NCI-H2081 (cell line): ENCODE measurements at places on chromosomes 7 and 10.

- DNase-seq = no peak
Observed at GRCh38 chr10:80612261-80612660, 74.6 kb downstream of the SH2D4B start.

DNA sequence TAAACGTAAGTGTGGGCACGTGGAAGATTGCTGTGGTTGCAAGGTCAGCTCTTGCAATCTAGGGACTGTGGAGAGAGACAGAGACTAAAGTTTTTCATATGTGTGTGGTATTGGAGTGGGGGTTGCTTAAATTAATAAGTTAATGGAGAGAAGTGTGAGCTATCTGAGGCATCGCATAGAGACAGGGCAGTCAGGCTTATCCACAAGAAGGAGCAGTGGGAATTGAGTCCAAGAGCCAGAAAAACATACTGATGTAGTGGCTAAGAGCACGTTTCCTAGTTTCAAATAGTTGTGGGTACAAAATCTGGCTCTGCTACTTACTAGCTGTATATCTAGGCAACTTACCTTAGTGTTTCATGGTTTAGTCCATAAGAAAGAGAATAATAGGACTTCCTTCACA, 65.8 kb downstream of the SORCS3 start:
- DNase-seq = no peak

GRCh38 chr7:2403718-2404648, 572 bp downstream of the CHST12 start:
- DNase-seq = no peak

DNA sequence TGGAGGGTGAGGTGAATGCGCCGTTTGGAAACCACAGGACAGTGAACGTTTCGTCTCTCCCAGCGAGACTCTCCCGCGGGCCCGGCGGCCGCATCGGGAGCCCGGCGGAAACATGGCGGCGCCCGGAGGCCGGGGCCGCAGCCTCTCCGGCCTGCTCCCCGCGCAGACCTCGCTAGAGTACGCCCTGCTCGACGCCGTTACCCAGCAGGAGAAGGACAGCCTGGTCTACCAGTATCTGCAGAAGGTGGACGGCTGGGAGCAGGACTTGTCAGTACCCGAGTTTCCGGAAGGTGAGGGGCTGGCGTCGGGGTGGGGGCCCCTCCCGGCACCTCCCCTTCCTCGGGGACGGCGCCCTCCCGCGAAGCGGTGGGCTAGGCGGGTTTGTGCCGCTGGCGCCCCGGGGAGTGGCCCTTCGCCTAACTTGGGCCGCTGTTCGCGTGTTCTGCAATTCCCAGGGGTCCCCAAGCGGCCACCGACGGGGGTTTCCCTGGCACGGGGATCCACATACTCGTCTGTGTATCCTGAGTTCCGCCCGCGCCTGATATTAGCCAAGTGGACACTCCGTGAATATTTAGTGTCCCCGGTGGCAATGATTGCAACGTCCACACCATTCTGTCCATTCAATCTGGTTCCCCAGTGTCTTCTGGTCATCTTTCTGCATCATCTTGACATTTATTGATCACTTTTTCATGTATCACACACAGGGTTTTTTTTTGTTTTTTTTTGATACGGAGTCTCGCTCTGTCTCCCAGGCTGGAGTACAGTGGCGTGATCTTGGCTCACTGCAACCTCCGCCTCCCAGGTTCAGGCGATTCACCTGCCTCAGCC, 514 bp downstream of the NHLRC2 start:
- DNase-seq = peak; percentile 67

GRCh38 chr7:34902182-34902581, 135.1 kb downstream of the DPY19L1 start:
- no peak for DNase-seq

DNA sequence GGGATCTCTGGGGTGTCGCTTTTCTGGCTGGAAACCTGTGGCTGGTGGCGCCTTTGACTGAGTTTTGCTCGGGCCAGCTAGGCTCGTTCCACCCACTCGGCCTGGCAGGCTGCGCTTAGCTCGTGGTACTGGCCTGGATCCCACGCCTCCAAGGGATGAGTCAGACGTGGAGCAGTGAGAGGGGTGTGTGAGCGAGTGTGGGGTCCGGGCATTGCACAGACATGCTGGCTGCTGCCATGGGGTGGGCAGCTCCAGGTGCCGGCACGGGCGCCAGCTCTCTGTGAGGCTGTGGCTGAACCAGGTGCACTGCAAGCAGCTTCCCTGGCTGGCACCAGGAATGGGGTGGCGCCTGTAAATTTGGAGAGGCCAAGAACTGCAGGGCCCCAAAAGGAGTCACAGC, 63.1 kb upstream of the CACNA2D1 start:
- peak; percentile 12 for DNase-seq

DNA sequence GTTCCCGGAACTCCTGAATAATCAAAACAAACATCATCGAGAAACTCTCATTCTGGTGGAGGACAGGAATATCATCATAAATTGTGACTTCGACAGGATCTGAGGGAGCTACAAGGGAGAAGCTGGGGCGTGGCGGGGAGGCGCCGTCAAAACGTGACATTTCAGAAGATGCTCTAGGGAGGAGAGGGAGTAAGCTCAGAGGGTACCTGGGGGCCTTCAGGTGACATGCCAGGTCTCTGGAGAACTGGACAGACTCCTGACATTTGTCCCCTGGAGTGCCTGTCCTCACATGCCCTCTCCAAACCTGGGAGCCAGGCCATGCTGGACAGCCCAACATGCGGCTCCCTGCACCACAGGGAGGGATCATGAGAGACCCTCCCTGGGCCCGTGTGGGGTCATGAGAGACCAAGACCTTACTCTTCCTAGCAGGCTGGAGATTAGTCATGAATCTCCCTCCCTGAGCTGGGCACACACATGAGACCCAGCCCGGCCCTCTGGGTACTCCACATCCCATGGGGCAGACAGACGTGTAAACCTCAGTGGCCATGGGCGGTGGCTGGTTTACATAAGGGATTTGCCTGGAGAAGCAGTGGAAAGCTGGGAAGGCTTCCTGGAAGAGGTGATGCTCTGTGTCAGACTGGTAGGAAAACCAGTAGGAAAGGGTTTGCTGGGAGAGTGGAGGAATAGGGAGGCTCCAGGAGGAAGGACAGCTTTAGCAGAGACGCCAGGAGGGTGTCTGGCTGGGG, 81.0 kb downstream of the MYL10 start:
- DNase-seq = no peak

- no peak for DNase-seq
Observed at GRCh38 chr7:155809947-155810769, 2.1 kb downstream of the SHH start.

GRCh38 chr7:17236171-17236570, 62.3 kb upstream of the AHR start:
- no peak for DNase-seq

DNA sequence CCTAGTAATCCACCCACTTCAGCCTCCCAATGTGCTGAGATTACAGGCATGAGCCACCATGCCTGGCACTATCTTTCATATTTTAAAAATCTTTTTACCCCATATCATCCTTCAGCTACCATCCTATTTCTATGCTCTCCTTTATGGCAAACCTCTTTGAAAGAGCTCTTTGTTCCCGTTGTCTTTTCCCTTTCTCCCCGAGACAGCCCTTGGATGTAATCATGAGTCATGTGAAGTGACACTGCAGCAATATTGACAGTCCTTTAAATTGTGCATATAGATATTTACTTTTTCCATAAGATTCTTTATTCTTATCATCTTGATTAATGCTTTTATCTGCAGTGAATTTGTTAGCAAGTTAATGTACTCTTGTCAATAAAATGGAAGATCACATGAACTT, 286.6 kb downstream of the ANKRD7 start:
- DNase-seq = no peak

GRCh38 chr10:75280236-75280635, 44.5 kb upstream of the COMTD1 start:
- DNase-seq = no peak

DNA sequence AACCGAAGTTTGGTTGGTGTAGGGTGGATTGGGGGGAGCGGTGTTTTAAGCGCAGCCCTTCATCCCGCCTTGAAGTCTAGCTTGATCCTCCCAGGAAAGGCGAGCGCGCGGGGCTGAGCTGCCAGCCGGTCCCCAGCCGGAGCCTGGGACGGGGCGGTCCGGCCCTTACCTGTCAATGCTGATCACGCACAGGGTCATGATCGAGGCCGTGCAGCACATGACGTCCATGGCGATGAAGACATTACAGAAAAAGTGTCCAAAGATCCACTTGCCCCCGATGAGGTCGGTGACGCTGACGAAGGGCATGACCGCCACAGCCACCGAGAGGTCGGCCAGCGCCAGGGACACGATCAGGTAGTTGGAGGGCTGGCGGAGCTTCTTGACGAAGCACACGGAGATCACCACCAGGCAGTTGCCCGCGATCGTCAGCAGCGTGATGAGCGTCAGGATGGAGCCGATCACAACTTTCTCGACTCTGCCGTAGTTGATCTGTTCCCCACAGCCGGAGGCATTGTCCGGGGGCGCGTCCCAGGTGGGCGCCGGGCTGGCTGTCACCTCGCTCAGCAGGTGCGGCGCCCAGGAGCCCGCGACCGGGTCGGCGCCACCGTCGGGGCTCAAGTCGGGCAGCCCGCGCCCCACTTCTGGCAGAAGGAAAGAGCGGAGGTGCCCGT, 740 bp downstream of the HTR7 start:
- DNase-seq = no peak

DNA sequence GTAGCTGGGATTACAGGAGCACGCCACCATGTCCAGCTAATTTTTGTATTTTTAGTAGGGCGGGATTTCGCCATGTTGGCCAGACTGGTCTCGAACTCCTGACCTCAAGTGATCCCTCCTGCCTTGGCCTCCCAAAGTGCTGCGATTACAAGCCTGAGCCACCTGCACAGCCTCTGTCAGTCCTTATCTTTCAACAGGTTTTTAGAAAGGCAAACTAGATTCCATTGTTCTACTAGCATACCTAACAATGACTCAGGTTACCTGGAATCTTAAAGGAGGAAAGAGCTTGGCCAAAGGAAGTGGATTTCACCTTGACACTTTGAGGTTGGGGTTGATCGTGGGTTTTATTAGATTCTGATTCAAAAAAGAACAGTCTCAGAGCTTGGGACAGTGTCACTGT, 3.2 kb downstream of the ABCC2 start:
- DNase-seq = no peak

- peak; percentile 23 for DNase-seq
Observed at GRCh38 chr10:90447831-90448230, 410.0 kb downstream of the HTR7 start.

DNA sequence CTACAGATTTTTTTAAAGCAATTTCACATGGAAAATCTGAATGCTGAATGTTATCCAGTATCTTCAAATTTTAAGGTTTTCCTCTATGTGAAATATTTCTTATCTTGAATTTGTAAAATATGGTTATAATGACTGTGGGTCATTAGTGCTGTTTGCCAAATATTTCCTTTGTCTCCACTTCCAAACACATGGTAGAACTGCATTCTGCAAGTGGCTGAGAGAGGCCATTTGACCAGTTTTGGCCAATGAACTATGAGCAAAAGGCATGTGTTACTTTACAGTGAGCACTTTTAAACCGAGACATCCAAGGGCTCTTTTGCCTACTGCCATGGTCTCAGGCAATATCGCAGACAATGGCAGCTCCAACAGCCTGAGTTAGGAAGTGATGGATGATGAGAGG, 117.2 kb upstream of the RSU1 start:
- DNase-seq = no peak
